ENCODE measurements at places on chromosomes 4 and X.

- no peaks in the 10 kb centered on the region for H3K36me3 ChIP-seq
- no peak for DNase-seq
- H3K4me1 ChIP-seq: no peaks in the 10 kb centered on the region
- H3K4me3 ChIP-seq: no peak overlapping the region
- no peak overlapping the region for H3K27ac ChIP-seq
Observed at GRCh38 chrX:11886745-11887144, 128.7 kb downstream of the MSL3 start.

DNA sequence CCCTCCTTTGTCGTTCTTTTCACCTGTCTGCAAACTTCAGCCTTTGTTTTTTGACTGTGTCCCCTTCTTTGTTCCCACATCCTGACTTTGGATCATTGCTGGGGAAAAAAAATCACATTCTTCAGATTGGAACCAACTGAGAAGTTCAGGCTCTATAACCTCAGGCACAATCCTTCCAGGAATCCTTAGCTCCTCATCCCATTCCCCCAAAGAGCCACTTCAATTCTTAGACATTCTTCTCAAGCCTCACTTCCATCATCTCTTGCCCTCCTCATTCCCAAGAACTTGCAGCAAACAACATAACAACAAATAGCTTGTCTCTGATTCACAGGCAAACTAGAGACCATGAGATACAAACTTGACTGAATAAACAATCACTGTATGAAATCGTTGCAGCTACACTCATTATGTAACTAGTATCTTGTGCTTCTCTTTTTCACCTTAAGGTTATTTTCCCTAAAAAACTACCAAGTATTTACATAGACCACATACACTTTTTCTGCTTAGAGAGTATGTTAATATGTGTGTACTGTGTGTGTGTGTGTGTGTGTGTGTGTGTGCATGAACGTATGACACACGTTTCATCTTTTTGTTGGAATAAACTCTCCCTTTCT lies 26.4 kb upstream of the PGM2 start:
- DNase-seq: no peak
- H3K4me1 ChIP-seq: no peaks in the 10 kb centered on the region
- H3K36me3 ChIP-seq: no peaks in the 10 kb centered on the region
- no peaks in the 10 kb centered on the region for H3K27me3 ChIP-seq

DNA sequence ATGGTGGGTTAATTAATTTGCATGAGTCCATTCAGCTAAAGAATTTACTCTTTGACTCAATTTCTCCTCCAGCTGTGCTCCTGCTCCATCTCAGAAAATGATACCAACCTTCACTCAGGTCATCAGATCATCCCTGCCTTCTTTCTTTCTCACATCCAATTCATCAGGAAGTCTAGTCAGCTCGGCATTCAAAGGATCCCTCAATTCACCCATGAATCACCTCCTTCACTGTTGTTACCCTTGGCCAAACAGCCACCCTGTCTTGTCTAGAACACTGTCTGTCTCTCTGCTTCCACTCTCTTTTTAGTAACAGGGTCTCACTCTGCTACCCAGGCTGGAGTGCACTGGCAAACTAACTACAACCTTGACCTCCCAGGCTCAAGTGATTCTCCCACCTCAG lies 337.4 kb upstream of the SFRP2 start:
- no peak overlapping the region for H3K27ac ChIP-seq
- DNase-seq: no peak
- H3K27me3 ChIP-seq: no peaks in the 10 kb centered on the region
- no peak overlapping the region for H3K4me3 ChIP-seq
- H3K4me1 ChIP-seq: no peaks in the 10 kb centered on the region

GRCh38 chrX:111823703-111824102 lies 52.3 kb upstream of the TRPC5OS start:
- H3K27ac ChIP-seq: no peak overlapping the region
- no peaks in the 10 kb centered on the region for H3K36me3 ChIP-seq
- no peaks in the 10 kb centered on the region for H3K27me3 ChIP-seq
- no peak for DNase-seq

DNA sequence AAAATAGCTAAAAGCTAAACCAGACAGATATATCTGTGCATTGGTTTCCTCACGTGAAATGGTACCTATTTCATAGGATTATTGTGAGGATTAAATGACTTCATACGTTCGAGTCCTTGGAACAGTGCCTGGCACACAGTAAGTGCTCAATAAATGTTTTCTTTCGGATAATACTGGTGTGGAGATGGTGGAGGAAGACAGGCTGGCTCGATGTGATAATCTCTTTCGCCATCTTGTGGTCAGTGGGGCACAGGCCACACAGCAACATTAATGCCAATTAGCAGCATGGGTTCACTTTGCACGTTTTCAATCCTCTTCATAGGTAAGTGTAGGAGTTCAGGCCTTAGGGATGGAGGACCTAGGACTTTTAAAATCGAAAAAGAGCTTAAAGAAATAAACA lies 9.3 kb downstream of the PAGE4 start:
- H3K4me1 ChIP-seq: no peaks in the 10 kb centered on the region
- H3K4me3 ChIP-seq: no peak overlapping the region
- H3K27me3 ChIP-seq: no peaks in the 10 kb centered on the region
- no peak overlapping the region for H3K27ac ChIP-seq
- H3K36me3 ChIP-seq: no peaks in the 10 kb centered on the region
- no peak for DNase-seq

DNA sequence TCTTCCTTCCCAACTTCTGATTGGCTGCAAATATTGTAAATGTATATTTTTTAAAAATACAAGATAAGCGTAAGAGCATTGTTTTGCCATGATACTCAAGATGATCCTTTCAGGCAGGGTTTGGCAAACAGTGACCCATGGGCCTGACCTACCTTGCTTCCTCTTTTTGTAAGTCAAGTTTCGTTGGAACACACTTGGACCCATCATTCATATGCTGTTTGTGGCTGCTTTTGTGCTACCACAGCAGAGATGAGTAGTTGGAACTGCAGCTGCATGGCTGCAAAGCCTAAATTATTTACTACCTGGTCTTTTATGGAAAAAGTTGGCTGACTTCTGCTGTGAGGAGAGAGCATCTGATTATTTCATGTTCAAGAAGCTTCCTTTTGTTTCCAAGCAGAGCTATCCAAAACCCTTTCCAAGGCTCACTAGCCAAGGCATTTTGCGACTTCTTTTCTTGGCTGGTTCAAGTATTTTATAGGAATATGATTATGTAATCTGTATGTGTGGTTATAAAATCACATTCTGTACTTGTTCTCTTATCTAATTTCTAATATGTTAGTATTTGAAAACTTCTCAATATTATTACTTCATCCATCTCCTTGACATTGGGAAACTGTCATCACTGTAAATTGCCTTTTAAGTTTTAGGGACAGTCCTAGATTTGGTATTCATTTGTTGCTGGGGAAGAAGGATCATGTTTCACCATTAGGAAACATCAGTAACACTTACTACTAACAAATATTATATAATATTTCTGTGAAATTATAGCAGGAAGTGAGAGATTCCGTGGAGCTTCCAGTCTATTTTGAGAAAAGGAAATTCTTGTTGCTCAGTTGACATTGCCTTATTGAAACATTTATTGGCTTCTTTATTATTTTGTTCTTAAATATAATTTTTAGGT lies 109.2 kb downstream of the ARHGAP10 start:
- no peak overlapping the region for H3K4me3 ChIP-seq
- DNase-seq: no peak
- H3K27ac ChIP-seq: no peak overlapping the region

GRCh38 chrX:40154853-40155588 lies 57.3 kb upstream of the BCOR start:
- peak; percentile 86 for DNase-seq
- H3K4me3 ChIP-seq: peak overlapping the region; percentile 15
- H3K27me3 ChIP-seq: no peaks in the 10 kb centered on the region
- H3K27ac ChIP-seq: peak overlapping the region; percentile 70
- H3K36me3 ChIP-seq: no peaks in the 10 kb centered on the region
- peaks cover 3% of the 10 kb centered on the region for H3K4me1 ChIP-seq

GRCh38 chrX:118862979-118863378 lies 39.4 kb downstream of the ZCCHC12 start:
- no peaks in the 10 kb centered on the region for H3K27me3 ChIP-seq
- H3K4me1 ChIP-seq: no peaks in the 10 kb centered on the region
- H3K36me3 ChIP-seq: no peaks in the 10 kb centered on the region
- no peak overlapping the region for H3K4me3 ChIP-seq
- H3K27ac ChIP-seq: no peak overlapping the region

All from left lung (tissue), 14 donors.